Inflammatory macrophage treated with lipopolysaccharide for 4 hours (primary cell): ENCODE measurements at places on chromosomes 7 and 10.

GRCh38 chr7:95921543-95921942 lies 149.2 kb downstream of the DYNC1I1 start:
- peak; percentile 8 for DNase-seq

DNA sequence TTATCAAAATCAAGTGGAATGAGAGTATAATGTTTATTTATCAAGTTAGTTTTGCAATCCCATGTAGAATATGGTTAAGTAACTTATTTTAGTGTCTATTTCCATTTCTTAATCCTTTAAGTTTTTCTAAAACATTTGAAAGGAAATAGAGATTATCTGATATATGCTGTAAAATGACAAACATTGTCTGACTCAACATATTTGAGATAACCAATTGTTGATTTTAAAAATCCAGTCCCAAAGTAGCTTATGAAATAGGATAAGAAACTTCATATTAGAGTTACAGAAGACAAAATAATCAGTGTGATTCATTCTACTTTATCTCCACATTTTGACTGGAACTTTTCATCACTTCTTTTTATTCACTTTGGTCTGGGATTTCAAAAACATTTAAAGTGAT lies 38.7 kb upstream of the CDK1 start:
- no peak for DNase-seq

DNA sequence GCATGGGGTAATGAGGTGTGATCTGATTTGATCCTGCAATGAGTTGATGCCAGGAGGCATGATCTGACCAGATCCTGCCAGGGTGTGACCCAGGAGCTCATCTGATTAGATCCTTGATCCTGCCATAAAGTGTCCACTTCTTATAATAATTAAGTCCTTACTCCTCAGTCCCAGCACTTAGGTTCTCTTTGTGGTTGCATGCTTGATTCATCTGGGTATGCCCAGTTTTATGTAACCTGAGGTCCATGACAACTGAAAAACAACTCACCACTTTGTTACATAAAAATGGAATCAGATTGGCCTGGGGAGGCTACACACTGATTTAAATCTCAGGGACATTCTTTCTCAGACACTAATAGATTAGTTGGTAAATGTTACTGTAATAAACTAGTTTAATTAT lies 19.1 kb downstream of the ACADSB start:
- peak; percentile 25 for DNase-seq

GRCh38 chr10:91198781-91199180 lies 21.7 kb upstream of the PCGF5 start:
- peak; percentile 94 for DNase-seq

- no peak for DNase-seq
Observed at GRCh38 chr7:64871761-64872160, 31.3 kb upstream of the ZNF273 start.
